ENCODE measurements at places on chromosomes 3 and 15.

DNA sequence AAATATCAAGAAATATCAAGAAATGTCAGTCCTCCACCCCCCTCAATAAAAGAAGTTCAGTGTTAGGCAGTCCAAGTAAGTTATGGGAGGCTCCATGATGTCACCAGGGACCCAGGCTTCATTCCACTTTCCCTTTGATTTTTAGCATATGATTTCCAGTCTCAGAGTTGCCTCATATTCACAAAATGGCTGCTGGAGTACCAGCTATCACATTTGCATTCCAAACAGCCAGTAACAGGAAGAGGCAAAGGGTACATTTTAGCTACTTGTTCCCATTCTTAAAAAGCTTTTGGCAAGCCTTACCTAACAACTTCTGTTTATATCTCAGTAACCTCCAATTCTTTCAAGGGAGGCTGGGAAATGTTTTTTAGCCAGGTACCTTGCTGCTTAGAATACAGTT is 13.4 kb upstream of the KLF13 start:
- DNase-seq, result no peak

- DNase-seq, result no peak
Measured at GRCh38 chr3:53109891-53110771, 20.1 kb downstream of the RFT1 start.

GRCh38 chr3:197189623-197190022 is 108.8 kb downstream of the DLG1 start:
- no peak for DNase-seq

- no peak for DNase-seq
Measured at GRCh38 chr3:73633916-73634344, 9.2 kb upstream of the PDZRN3 start.

DNA sequence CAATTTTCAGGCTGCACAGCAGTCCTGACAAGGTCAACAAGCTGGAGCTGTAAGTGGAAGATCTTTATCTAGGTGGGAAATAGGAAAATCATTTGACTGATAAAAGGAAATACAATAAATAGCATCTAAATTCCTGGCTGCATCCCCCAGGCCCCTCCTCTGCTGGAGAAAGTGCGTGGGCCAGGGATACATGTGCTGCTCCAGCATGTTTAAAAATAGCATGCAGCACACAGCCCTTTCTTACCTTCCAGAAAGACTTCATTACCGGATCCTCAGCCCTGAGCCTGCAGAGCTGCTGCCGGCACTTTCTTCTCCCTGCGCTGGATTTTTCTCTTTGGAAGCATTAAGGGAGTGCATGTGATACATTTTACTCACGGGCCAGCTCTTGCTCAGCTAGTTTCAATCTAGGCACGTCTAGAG is 77.3 kb downstream of the HMG20A start:
- no peak for DNase-seq

- DNase-seq, result no peak
Measured at GRCh38 chr3:45538641-45538986, 55.9 kb upstream of the LIMD1 start.

DNA sequence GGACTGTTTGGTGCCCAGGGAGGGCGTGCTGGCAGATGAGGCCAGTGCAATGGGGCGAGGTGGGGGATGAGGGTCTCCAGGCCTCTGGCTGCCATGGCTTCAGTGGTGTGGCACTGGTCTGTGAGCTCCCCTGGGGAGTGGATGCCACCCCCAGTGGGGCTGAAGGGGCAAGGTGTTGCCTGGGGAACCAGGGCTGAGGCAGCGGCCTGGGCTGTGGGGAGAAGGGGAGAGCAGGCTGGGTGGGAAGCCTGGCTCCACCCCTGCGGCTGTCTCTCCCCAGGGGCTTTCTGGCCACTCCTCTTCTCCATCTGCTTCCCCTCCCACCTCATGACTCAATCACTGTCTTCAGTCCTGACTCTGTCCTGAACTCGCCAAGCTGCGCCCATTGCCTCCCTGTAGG is 88.4 kb upstream of the TLE3 start:
- DNase-seq, result no peak

DNA sequence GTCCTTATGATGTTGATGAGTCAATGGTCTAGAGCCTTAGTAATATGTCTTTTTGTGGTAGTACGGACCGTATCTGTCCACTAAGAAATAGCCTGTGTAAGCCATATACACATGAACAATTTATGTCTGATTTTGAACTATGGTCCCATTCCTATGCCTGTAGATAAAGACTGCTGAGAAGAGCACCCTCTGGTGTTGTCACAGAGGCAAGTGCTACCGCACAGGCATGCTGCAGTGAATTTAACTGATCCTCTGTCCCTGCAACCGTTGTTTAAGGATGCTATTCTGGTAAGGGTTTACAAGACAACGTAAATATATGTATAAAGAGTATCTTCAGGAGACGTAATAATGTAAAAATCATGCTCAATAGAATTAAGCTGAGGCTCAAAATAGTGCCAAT is 170.7 kb downstream of the UBE3A start:
- no peak for DNase-seq

DNA sequence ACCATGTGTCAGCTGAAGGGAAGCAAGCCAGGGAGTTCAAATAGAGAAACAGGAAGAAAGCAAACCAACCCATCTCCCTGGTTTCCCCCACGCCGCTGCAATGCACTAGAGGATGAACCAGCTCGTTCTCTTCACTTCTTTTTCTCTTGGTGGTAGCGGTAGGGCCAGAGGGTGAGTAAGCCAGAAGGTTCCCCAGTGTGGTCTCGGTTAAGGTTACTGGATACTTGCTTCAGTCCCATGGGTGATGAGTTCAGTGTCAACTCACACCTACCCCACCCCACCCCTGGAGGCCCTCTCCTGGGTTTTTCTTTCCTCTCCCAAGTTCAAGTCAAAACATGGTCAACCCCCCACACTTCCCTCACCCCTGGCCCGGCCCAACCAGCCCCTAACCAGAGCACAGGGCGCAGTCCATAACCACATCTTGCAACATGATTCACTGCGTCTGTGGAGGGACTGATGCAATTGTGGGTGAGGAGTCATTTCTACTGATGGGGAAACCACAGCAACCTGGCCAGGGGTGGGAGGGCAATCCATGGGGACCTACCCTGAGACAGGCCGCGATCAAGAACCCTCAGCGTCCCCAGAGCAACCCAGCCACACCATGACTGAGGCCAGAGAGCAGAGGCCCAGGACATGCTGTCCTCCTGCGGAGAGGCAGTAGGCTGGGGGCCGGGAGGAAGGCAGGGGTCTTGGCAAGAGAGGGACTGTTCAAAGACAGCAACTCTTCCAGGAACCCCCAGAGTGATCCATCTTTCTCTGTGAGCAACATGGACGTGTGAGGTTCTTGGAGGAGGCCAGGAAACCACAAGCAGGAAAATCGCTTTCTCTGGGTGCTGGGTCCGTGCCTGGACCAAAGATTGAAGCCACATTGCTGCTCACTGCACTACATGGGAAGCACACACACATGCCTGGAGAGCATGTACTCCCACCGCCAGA is 276.6 kb downstream of the UACA start:
- DNase-seq, result no peak

DNA sequence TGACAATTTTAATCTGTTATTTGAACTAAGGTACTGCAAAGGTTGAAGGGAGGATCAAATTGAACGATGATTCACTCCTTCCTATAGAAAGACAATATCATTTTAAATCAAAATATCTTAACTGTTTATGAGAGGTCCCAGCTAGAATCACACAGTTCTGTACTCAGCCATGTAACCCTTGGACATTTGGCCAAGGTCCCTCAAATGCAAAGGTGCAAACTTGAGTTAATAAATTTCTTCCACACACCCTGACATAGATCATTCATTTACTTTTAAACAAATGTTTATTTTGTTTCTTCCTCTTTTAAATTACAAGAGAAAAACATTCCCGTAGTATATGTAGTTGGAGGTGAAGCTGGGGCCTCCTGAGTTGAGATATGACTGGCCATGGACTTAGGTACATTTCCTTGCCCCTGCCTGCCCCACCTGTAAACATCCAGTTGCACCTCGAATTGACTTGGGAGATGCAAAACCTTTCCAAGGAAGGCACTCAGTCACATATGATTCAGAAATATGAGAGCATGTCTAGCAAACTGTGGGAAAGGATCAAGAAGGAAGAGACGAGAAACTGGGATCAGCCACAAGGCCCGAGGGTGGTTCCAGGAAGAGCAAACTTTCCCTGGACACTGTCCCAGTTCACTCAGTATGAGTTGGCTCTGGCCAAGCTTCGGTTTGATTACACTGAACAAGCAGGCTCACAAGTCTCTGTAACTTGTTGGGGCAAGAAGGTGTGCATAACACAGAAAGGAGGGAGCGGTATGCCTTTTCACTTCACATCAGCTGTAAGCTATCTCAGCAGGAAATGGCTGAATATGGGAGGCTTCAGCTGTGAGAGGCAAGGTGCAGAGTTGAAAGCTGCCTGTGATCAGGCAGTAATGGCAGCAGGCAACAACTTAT is 6.7 kb downstream of the TNFSF10 start:
- no peak for DNase-seq

DNA sequence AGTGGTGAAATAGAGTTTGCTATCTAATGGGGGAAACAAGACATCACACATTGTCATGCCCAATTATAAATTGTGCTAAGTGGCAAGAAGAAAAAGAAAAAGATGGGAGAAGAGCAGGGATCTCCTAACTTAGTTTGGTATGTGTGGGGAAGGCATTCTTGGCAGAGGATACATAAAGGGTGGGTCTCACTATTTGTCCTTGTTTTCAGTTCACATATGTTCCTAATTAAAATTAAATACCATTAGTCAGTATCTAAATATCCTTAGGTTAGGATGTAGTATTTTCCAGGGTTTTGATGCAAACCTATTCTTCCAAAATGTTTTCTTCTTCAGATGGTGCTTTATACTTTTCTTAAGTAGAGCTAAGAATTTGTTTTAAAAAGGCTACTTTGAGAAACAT is 173.7 kb downstream of the B3GALNT1 start:
- DNase-seq, result no peak

GRCh38 chr15:31145271-31145911 is 43.9 kb upstream of the TRPM1 start:
- no peak for DNase-seq

DNA sequence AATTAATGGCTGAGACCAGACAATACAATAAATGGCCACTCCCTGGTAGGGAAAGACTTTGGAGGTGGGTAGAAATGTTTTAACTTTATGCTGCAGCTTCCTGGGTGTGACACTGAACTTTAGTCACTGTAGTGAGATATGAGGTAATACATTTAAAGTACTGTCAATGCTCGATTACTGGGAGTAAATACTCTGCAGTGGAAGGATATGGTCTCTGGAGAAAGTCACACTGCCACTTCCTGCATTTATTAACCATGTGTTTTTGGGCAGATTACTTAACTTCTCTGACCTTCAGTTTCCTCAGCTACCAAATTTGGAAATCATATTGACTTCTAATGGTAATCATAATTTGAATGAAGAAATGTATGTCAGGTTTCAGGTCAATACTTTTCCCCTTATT is 317.1 kb upstream of the TGFBR2 start:
- no peak for DNase-seq

GRCh38 chr3:12154151-12154550 is 4.6 kb downstream of the TIMP4 start:
- DNase-seq, result no peak

- peak; percentile 46 for DNase-seq
Measured at GRCh38 chr3:72482589-72483321, 365.5 kb downstream of the SHQ1 start.

DNA sequence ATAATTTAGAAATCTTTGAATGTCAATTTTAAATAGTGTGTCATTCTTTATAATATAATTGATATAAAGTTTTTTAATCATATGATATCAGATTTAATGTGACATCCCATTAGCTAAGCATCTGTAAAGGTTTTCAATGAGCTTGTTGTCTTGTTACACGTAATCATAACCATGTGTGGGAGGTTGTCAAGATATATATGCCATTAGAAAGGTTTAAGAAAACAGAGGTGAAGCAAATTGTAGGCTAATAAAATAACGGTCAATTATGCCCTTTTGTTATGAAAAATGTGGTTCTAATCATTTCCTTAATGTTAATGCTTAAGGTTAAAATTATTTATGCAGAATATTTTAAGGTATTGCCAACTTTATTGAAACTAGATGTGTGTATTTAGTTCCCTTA is 56.3 kb downstream of the RSRC1 start:
- DNase-seq, result no peak

DNA sequence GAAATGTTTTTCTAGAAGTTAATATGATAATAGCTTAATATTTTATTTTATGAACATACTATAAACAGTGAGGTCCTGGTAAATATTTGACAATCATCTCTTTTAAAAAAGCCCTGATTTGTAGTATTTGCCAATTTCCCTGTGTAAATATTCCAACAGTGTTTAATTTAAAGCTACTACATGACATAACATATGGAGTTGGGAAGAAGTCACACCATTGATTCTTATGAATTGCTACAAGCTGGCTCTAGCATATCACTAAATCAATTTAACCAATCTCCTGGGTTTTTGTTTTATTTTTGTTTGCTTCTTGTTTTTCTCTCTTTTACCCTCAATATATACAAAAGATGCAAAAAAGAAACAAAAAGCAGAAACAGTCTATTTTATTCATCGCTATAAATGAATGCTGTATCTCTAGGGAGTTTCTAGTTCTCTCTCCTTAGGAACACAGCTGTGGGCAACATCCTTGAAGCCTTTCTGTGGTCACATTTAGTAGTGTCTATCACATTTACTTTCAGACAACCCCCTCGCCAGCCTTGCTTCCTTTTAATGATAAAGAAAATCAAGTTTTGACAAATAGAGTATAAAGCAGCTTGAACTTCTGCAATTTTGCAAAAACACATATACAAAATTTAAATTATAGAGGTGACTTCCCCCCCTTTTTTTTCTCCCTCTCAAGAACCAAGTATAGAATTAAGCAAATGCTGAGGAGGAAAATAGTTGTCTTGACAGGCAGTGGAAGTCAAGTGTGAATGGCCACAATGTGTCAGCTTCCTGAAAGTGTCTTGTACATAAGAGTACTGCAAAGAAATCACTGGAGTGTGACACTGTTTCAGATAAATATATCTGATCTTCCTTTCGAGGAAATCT is 21.4 kb downstream of the CCR1 start:
- no peak for DNase-seq

DNA sequence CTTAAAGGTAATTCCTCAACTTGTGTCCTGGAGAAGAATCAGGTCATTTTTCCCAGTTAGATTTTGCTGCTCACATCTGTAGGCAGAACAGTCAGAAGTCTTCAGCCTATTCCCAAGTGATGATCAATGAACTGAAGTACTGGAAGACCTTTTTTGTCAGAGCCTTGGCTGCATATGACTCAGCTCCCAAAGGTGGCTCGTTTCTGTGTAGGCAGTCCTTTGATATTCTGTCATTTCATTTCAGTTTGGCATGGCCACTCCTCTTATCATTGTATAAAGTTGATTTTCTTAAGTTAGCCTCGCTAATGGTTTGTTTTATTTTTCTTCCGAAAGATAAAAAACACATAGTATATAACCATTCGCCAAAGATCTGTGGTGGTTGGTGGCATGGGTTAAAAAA is 90.7 kb downstream of the KLHL25 start:
- DNase-seq, result no peak
